Hematopoietic multipotent progenitor cell treated with erythropoietin and hydrocortisone succinate and interleukin-3 and kit ligand, for 8 days (in vitro differentiated cells): ENCODE measurements at places on chromosomes 2 and 18.

- no peak for DNase-seq
Measured at GRCh38 chr2:54725343-54726099, 2.1 kb downstream of the EML6 start.

GRCh38 chr2:157355618-157356017 is 30.0 kb upstream of the ERMN start:
- no peak for DNase-seq

- peak; percentile 48 for DNase-seq
Measured at GRCh38 chr2:88307817-88308216, 137.7 kb downstream of the THNSL2 start.

DNA sequence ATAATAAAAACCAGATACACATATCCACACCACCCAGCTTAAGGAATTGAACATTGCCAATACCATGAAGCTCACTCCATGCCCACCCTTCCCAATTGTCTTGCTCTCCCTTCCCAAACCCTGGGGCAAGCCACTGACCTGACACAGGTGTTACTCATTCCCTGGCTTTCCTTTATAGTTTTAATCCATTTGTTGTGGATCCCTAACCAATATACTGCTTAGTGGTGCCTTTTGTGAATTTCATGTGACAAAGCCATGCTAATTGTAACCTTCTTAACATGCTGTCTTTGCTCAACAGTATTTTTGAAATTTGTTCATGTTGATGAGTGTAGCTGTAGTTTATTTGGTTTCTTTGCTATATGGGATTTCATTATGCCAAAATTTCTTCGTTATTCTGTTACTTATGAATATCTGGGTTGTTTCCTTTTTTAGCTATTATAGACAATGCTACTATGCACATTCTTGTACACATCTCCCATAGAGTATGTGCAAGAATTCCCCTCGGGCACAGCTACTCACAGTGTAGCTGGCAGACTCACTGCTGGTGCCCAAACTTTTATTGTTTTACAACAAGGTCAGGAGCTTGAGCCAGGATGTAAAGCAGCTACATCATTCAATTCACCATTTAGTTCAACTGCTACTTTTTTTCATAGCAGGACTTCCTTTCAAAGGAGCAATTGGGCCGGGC is 90.8 kb upstream of the ATL2 start:
- no peak for DNase-seq

DNA sequence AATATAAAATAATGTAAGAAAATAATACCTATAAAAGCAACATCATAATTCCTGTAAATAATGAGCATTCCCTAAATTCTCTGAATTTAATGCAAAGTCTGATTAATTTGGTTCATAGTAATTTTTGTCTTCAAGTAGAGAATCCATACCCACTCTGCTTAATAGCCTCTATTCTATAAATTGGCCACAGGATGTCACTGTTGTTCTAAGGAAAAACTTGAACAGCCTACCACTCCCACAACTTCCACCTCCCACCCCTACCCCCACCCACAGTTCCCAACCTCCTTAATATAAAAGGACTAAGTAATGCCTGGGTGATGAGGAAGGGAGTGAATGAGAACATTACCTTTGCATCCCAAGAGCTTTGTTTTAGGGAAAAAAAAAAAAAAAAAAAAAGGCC is 27.2 kb upstream of the BBS5 start:
- peak; percentile 59 for DNase-seq

DNA sequence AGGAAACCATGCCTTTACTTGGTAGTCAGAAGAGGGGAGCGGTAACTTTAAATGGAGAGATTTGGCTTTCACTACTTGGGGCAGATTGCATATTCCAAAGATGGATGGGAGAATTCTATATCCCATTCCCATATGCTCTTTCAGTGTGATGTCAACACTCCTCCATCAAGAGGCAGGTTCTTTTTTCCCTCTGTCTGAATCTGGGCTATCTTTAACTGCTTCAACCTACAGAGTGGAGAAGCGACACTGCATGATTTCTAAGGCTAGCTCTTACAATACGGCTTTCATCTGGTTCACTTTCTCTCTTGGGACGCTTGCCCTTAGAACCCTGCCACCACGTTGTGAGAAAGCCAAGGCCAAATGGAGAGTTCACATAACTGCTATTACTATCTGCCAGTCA is 34.4 kb downstream of the SKA1 start:
- no peak for DNase-seq

GRCh38 chr2:169109502-169110409 is 40.4 kb downstream of the DHRS9 start:
- peak; percentile 83 for DNase-seq

GRCh38 chr2:71100195-71100964 is 29.6 kb downstream of the MCEE start:
- peak; percentile 69 for DNase-seq
